COR-L47 (cell line): ENCODE measurements at places on chromosomes 6 and 20.

GRCh38 chr6:46015119-46015968 is at the start of gene CLIC5:
CLIC5 (minus strand) TSS chr6:46015860; CDS start chr6:46015542, 318 bp downstream.
- DNase-seq: no peak

- DNase-seq: no peak
Observed at GRCh38 chr20:60446267-60447111, 488.3 kb downstream of the CDH26 start.

- DNase-seq: no peak
Observed at GRCh38 chr6:87164506-87164905, 9.1 kb downstream of the ZNF292 start.

- DNase-seq: no peak
Observed at GRCh38 chr6:64489763-64490162, 854.2 kb downstream of the PHF3 start.

DNA sequence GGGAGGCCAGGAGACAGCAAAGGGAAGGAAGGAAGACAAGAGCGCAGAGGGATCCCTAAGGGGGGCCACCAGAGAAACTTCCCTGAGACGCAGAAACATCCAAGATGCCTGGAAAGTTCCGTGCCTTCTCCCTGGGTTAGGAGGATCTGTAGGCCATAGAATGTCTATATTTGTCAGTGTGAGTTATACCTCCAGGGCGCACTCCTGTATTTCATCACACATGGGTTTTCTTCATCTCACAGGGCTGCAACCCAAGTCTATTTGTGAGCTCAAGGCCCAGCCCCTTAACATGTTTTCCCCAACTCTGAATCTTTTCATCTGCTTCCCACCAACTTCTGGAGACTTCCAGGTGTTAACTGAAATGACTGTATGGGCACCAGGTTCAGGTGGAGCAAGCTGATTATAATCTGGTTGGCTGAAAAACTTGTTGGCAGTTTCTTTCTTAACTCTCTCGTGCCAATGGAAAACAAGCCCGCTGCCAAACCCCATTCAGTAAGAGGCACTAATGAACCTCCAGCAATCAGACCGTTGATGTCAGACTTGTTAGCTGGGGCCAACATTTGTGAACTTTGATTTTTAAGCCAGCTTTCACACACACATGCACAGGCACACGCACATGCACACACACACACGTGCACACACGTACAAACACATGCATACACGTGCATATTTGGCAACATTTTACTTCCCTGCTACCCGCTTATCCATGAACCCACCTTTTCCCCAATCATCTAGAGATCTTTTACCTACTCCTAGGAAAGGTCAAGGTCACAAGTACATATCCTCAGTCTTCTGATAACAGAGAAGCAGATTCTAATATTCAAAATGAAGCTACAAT is 247.5 kb upstream of the GMDS start:
- no peak for DNase-seq

DNA sequence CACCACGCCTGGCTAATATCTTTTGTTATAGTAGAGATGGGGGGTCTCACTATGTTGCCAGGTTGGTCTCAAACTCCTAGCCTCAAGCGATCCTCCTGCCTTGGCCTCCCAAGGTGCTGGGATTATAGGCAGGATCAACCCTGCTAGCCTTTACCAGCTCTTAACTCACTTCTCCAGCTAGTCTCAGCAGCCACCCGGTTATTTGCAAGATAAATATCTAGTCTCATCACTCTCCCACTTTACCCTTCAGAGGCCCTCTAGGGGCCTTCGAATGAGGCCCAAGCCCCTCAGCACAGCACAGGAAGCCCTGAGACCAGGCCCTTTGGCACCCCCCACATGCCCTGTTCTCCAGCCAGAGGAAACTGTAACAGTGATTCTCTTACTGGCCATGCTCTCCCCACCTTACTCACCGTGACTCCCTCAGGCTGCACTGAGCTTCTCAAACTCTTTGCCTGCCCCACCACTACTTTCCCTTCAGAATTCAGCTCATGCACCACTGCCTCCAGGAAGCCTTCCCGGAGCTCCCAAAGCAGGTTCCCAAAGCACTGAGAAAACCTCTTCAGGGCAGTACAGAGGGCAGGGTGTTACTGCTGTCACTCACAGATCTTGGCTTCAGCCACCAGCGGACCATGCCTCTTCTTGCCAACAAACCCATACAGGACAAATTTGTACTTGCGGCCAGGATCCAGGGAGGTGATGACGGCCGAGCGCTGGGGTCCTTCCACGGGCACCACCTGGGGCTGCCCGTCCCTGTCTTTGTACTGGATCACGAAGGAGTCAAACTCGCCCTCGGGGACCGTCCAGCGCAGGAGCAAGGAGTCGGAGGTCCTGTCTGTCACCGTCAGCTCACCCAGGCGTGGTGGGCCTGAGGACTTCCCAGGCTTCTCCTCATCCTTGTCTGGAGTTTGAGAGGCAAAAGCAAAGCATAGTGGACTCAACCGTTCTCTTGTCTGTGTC is 25.0 kb downstream of the TNXB start:
- no peak for DNase-seq

DNA sequence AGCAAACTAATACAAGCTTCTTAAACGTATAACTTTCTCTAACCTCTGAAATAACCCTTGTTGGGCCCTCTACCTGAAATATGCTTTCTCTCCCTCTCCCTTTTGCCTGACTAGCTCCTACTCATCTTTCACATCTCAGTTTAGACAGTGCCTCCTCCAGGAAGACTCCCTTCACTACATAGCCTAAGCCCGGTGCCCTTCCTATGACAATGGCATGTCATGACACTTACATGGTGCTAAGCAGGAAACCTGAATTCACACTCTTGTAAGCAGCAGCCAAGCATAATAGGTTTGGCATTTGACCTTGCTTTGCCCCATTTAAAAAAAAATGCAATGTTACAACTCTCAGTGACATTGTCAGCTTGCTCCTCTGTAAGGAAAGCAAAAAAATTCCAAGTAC is 33.1 kb upstream of the FBXL4 start:
- no peak for DNase-seq

GRCh38 chr6:138622967-138623366 is 123.7 kb upstream of the NHSL1 start:
- DNase-seq: no peak

- DNase-seq: no peak
Observed at GRCh38 chr20:60313614-60314013, 355.4 kb downstream of the CDH26 start.
